Umbilical cord (tissue), 2 donors: ENCODE measurements at places on chromosomes 5 and 9. TPM values are rescaled to one million over a fixed set of nuclear protein-coding genes. Genes with fewer than 3 reads are reported as not detected.
A peak's percentile ranks its signal among the peaks of the same experiment; 100 is the strongest.

GRCh38 chr5:142079306-142079721, 29.3 kb upstream of the NDFIP1 start:
- no peak for DNase-seq

DNA sequence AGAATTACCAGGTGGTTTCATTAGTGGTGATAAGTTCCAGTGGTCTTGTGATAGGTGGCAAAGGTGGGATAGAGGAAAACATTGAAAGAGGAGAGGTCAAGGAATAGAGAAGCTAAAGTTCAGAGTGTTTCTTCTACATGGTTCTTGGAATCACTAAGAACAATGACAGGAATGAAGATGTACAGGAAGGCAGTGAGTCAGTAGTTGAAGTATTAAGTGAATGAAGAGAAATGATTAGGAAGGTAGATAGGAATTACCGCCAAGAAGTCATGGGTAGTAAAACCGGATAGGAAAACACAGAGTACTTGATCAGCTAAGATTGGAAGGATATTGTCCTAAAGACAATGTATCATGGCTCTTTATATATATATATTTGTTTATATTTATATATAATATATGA, 37.9 kb upstream of the RASA1 start:
- peak; percentile 11 for DNase-seq

DNA sequence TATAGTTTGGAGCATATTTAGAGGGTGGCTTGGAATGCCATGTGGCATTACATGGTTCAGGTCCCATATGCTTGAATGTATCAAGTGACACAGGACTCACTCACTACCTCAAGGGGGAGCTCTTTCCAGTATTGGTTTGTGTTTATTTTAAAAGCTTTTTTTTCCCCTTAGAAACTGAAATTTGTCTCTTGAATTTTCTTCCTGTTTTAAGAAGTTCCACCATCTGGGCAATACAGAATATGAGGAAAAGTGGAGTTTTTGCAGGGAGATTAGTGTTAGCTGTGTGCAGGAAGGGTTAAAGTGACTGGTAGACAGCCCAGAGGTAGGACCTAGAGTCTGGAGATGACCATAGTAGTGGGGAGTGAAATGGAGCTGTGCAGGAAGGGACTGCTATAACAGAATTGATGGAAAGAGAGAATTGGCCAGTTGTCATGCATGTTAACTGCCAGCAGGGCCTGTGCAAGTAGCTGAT, 36.6 kb downstream of the CTNNA1 start:
- no peak for DNase-seq

DNA sequence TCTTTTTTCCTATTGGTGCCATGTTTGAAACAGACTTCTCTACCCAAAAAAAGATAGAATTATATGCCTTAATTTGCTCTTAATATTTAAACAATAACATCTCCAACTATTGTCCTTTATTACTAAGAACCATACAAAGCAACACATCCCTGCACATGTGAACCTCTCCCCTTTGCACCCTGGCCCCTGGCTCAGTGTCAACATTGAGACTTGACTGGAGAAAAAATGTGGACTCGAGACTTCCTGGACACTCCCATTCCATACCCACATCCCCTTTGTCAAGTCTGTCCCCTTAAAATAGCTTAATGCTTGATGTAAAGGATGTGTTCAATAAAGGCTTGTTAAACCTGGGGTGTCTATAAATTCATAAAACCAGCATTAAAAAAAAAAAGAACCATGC, 53.2 kb downstream of the TTC39B start:
- DNase-seq, result no peak

- DNase-seq, result peak; percentile 94
These were observed 24.9 kb upstream of the SH3PXD2B start for GRCh38 chr5:172479034-172479783.

- DNase-seq, result no peak
These were observed 164.1 kb downstream of the HSD17B3 start for GRCh38 chr9:96137671-96138429.

DNA sequence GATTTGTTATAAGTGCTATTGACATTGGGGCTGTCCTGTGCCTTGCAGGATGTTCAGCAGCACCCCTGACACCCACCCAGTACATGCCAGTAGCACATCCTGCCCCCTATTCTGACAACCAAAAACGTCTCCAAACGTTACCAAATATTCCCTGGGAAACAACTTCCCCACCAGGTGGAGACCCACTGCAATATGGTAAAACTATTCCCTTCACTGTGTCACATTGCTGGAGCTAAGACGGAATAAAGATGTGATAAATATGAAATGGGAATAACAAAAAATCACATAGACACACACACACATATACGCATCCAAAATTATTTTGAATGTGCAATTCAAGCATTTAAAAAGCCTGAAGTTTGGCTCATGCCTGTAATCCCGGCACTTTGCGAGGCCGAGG, 874.3 kb upstream of the DMAC1 start:
- no peak for DNase-seq

GRCh38 chr9:115261656-115262081, 143.7 kb upstream of the TNC start:
- DNase-seq, result no peak

DNA sequence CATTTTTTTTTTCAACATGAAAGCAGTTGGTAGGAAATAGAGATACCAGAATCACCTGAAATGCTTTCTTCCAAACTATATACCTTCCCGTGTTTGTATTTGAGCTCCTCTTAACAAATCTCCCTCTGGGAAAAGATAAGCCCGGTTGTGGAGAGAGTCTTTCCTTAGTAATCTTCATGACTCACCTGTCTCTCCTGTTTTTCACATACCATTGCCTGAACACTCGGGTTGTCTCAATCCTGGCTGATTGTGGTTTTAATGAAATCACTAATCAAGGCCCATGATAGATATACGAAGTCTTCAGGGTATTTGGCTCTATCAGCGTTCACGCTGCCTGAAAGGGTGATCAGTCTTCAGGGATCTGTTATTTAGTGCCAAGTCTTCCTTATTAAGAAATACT, 136.7 kb downstream of the MAN2A1 start:
- DNase-seq, result no peak

DNA sequence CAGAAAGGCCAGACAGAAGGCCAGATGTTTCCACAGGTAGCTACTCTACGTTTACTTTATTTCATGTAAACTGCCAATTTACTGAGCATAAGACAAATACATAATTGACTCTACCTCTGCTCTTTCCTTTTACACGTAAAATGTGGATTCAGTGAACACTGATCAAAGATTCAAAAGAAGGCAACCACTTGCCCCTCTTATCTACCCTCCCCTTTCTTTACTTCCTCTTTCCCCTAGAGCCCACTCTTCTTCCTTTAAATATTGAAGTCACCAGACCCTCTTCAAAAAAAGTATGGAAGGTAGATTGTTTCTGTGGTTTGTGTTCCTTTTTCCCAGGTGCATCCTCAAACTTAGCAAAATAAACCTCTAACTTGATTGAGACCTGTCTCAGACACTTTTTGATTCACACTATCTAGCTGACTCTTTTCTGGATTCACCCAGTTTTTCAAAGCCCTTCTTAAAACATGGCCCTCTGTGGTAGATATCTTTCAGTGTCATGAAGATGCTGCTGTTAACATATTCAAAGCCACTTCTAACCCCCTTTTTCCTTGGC, 6.7 kb downstream of the FAM114A2 start:
- DNase-seq, result no peak

DNA sequence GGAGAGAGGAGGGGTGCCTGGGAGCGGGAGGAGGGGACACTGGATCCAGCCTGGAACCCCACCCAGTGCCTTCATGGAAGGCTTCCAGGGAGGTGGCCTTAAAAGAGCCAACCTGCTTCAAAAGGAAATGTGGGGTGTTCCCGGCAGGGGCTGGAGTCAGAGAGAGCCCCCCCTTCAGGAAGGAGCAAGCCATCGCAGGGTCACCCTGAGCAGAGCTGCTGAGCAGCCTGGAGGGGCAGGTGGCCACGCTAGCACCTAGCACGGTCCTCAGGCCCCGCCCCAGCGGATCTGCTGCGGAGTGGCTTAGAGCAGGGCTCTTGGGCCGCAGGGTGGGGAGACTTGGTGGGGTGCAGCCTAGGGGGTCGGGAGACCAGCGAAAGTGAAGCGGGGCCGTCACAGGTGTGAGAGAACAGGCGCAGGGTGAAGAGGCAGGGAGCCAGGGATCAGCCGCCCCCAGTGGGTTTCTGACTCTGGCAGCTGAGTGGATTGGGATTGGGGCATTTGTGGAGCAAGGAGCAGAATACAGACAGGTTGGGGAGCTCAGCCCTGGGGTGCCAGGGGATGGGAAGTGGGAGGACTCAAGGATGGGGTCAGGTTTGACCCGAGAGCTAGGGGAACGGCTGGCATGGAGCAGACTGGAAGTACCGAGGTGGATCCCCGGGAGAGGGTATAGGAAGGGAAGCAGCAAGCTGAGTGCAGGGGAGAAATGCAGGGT, 1.5 kb downstream of the LCN2 start:
- DNase-seq, result peak; percentile 36

DNA sequence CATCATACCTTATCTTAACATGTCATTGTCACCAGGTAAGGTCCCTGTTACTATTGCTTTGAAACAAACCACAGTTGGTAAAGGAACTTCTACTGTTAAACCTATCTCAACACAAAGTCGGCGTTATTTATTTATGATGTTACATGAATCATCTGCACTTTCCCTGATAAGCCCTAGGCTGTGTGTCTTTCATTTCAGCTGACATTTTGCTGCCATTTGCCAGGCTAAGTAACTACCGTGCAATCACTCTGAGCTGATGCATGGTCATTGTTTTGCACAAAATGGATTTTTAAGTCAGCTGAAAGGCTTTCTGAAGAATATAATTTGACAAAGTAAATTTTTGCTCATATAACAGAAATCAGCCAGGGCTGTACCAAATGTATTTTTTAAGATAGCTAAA, 546.5 kb downstream of the ZNF608 start:
- peak; percentile 5 for DNase-seq

GRCh38 chr5:151492729-151493128, 45.3 kb downstream of the SLC36A1 start:
- peak; percentile 24 for DNase-seq

- no peak for DNase-seq
These were observed 1.2 kb downstream of the FANCC start for GRCh38 chr9:95316274-95316673.

DNA sequence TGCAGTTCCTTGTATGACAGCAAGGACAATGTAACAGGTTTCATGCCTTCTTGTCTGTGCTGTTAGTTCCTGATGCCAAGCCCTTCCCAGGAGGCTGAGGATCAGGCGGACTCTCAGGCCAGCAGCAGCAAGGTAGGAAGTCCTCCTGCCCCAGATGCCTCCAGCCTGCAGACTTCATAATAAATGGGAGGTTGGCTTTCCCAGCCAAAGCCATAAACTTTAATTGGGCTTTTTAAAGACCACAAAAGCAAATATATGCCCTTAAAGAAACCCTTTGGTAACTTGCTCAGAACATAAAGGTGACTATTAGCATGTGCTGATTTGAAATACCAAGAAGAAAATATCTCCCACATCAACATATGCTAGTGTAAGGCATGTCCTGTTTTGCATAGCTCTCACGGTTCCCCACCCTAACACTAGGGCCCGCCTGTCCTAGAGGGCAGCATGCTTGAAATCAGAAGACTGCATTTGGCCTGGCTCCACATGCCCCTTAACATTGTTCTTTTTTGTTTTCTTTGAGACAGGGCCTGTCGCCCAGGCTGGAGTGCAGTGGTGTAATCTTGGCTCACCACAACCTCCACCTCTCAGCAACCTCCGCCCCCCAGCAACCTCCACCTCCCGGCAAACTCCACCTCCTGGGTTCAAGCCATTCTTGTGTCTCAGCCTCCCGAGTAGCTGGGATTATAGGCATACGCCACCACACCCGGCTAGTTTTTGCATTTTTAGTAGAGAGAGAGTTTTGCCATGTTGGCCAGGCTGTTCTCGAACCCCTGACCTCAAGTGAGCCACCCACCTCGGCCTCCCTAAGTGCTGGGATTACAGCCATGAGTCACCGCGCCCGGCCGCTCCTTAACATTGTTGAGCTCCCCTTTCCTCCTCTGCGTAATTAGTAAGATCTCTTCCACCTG, 44.6 kb upstream of the FCN1 start:
- DNase-seq, result no peak

DNA sequence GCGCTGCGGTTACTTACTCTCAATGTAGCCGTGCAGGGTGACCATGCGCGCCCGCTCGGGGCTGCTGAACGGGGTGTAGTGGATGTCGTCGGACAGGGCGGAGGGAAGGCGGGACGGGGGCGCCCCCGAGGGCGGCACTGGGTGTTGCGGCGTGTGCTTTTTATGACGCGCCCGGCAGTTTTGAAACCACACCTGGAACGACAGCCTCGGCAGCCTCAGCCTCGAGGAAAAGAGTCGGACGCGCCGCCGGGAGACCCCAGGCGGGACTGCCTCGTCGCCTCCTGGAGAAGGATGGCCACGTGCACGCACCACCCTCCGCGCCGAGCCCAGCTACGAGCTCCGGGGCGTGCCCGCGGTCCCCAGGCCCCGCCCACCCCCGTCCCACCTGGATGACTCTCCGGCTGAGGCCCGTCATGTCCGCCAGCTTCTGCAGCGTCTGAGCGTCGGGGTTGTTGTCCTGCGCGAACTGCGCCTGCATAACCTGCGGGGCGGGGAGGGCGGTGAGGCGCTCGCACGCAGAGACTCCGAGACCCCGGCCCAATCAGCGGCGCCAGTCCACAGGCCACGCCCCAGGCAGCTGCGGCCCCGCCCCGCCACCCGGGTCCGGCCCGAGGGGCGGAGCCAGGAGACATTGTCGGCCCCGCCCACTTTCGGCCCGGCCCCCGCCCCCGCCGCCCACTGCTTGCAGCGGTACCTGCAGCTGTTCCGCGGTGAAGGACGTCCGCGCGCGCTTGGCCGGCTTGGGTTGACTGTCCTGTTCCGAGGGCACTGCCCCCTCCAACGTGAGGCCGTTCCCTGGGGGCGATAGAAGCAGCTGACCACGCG, 15.0 kb downstream of the LHX6 start:
- peak; percentile 16 for DNase-seq

DNA sequence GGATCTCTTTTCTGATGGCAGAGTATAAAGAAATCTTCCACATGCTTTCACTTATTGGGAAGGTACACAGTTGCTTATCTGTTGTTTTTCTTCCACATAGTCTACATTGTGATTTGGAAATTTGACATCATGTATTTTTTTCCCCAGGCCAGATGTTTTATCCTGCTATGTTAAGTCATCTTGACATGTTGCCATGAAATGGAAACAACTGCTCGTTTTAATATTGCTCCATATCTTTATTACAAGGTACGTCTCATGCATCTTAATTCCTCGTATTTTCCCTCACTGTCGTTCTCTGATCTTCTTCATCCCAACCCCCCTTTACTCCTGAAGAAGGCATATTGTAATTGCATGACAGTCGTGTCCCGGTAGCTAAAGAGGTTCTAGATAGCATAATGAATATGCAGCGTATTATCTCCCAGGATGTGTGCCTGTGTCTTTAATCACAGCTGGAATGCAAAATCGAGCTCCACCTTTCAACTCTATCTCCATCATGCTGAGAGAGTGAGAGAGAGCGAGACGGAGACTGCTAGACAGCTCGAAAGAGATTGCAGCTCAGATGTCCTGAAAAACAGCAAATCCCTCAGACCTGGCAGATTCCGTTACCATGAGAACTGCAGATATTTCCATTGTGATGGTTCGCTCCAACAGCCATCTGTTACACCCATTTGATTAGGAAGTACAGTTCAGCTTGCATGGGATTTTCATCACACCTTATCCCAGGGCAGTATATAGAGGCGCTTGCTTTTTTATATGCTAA, 281.7 kb downstream of the TMEM38B start:
- peak; percentile 87 for DNase-seq

- DNase-seq, result no peak
These were observed 176.3 kb upstream of the MEF2C start for GRCh38 chr5:89059274-89059673.

PFN3 gene
- not detected for total RNA-seq

TEX48 gene
- total RNA-seq, result not detected

PCDHA2 gene
- total RNA-seq, result 3.4 TPM

DAB2 gene
- total RNA-seq, result 87.9 TPM

LECT2 gene
- not detected for total RNA-seq

AFAP1L1 gene
- 0.72 TPM for total RNA-seq

ROPN1L gene
- total RNA-seq, result 7.5 TPM

AGXT2 gene
- 2.2 TPM for total RNA-seq
